ENCODE measurements at places on chromosomes 5 and 9. TPM values are rescaled to one million over a fixed set of nuclear protein-coding genes. Genes with fewer than 3 reads are reported as not detected.

DNA sequence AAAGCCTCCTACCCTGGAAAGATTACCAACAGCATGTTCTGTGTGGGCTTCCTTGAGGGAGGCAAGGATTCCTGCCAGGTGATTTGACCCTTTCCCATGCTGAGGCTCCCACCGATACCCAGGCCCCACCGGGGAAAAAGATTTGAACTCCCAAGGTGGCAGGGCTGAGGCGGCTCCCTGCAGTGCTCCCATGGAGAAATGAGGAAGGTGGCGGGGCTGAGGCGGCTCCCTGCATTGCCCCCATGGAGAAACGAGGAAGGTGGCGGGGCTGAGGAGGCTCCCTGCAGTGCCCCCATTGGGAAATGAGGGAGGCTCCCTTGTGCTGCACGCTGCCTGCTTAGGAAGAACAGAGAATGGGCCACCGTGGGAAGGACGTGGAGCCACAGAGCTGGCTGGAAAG lies 3.2 kb downstream of the PRSS3 start:
- no peak overlapping the region for H3K4me3 ChIP-seq
- H3K27me3 ChIP-seq, result peaks cover 9% of the 10 kb centered on the region
- H3K36me3 ChIP-seq, result no peaks in the 10 kb centered on the region
- no peaks in the 10 kb centered on the region for H3K4me1 ChIP-seq
- no peak overlapping the region for H3K27ac ChIP-seq

DNA sequence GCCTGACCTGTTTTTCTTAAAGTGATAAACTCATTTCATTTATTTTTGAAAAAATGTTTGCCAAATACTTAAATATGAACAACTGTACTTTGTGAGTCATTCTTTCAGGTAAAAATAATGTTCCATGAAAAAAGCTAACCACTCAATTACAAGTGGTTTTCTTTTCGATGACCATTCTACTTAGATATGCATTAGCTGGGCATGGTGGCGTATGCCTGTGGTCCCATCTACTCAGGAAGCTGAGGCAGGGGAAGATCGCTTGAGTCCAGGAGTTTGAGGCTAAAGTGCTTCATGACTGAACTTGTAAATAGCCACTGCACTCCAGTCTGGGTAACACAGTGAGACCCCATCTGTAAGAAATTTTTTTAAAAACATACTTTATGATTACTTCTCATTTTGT lies 4.0 kb upstream of the WDR70 start:
- no peaks in the 10 kb centered on the region for H3K27me3 ChIP-seq
- peaks cover 7% of the 10 kb centered on the region for H3K4me1 ChIP-seq
- no peak overlapping the region for H3K4me3 ChIP-seq
- no peaks in the 10 kb centered on the region for H3K36me3 ChIP-seq
- H3K27ac ChIP-seq, result no peak overlapping the region
- DNase-seq, result peak; percentile 37

GRCh38 chr5:55344392-55344992 lies 36.7 kb downstream of the MTREX start:
- no peak overlapping the region for H3K27ac ChIP-seq
- peak; percentile 26 for DNase-seq
- no peak overlapping the region for H3K4me3 ChIP-seq
- no peaks in the 10 kb centered on the region for H3K27me3 ChIP-seq
- no peaks in the 10 kb centered on the region for H3K4me1 ChIP-seq
- peaks cover 44% of the 10 kb centered on the region for H3K36me3 ChIP-seq

DNA sequence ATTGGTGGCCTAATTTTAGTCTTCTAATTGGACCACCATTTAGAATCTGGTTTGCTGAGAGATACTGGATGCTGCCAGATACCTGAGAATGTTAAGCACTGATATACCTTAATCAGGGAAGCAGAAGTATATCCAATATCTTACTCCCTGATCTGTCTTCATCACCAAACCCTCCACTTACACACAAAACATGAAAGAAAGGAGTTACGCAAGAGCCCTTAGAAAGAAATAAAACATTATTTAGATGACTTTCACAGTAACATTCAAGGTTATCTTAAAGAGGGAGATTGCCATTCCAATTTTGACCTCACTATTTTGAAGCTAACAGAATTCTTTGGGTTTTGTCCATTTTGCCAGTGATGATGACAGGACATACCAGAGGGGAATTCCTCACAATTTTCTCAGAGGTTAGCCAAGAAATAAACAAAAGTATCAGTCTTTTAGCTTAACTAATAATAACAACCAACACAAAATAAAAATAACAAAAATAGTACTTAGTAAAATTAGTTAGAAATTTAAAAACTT lies 496.1 kb downstream of the NFIB start:
- no peak overlapping the region for H3K4me3 ChIP-seq
- H3K4me1 ChIP-seq, result no peaks in the 10 kb centered on the region
- H3K27ac ChIP-seq, result no peak overlapping the region
- H3K36me3 ChIP-seq, result no peaks in the 10 kb centered on the region
- DNase-seq, result peak; percentile 60
- H3K27me3 ChIP-seq, result no peaks in the 10 kb centered on the region

- DNase-seq, result no peak
- H3K36me3 ChIP-seq, result no peaks in the 10 kb centered on the region
- peaks cover 12% of the 10 kb centered on the region for H3K4me1 ChIP-seq
- no peak overlapping the region for H3K4me3 ChIP-seq
- peaks cover 59% of the 10 kb centered on the region for H3K27me3 ChIP-seq
- no peak overlapping the region for H3K27ac ChIP-seq
Observed at GRCh38 chr9:108775901-108776306, 79.9 kb downstream of the ACTL7B start.

- DNase-seq, result no peak
- H3K27me3 ChIP-seq, result peaks cover 10% of the 10 kb centered on the region
- H3K27ac ChIP-seq, result no peak overlapping the region
- no peak overlapping the region for H3K4me3 ChIP-seq
- no peaks in the 10 kb centered on the region for H3K4me1 ChIP-seq
Observed at GRCh38 chr5:64603676-64604075, 86.6 kb upstream of the SHISAL2B start.

DNA sequence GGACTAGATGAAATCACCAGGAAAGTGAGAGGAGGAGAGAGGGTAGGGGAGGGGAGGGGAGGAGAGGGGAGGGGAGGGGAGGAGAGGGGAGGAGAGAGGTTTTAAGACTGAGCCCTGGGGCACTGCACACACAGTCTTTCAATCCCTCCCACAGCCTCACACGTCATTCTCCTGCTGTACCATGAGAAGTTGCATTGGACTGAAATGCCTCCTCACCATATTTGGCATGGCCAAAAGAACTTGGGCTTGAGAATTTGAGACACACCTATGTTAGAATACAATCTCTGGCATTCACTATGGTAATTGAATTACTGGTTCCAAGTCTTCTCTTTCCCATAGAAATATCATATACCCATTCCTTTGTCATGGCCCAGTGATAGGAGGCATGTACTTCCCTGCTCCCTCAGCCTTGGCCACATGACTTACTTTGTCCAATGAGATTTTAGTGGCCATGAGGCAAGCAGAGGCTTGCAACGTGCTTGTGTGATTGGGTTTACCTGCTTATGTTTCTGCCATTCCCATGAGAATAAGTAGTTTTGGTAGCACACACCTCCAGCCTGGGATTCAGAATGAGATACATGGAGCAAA lies 133.3 kb upstream of the SMARCA2 start:
- H3K4me1 ChIP-seq, result no peaks in the 10 kb centered on the region
- no peak for DNase-seq
- H3K36me3 ChIP-seq, result no peaks in the 10 kb centered on the region
- H3K27me3 ChIP-seq, result no peaks in the 10 kb centered on the region

DNA sequence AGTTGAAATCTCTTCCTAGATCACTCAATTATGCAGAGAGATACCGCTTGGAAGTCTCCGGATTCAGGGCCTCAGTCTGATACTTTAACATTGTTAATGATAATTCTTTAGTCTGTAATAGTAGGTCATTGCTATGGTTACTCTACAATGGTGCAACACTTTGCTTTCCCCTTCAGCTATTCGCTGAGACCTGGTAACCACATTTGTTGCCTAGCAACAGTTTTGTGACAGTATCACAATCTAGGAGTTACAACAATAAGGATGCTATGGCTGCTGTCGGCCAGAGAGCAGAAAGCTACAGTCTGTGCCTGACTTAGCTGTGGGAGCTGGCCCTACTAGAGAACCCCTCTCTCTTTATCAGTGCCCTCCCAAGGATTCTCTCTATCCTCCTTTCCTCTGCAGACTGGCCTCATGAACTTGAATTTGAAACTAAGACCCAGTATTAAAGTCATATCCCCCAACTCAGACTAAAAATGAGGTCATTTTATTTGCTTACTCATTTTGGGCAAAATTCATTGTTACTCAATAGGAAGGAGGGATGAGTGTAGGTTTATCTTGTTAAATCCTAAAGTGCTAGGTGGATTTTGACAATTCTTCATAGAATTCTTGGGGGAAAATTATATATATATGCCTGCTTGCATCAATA lies 39.3 kb downstream of the NR2F1 start:
- no peaks in the 10 kb centered on the region for H3K36me3 ChIP-seq
- peaks cover 7% of the 10 kb centered on the region for H3K4me1 ChIP-seq
- H3K27me3 ChIP-seq, result no peaks in the 10 kb centered on the region
- peak; percentile 72 for DNase-seq

GRCh38 chr5:38414348-38414747 lies 142.1 kb downstream of the LIFR start:
- H3K4me1 ChIP-seq, result no peaks in the 10 kb centered on the region
- no peak overlapping the region for H3K27ac ChIP-seq
- H3K27me3 ChIP-seq, result peaks cover 7% of the 10 kb centered on the region

GRCh38 chr9:136947955-136948510 lies 3.0 kb downstream of the C8G start:
- no peak overlapping the region for H3K4me3 ChIP-seq
- H3K36me3 ChIP-seq, result no peaks in the 10 kb centered on the region
- H3K27me3 ChIP-seq, result no peaks in the 10 kb centered on the region
- no peak overlapping the region for H3K27ac ChIP-seq
- DNase-seq, result no peak

GRCh38 chr9:91172329-91172728 lies 189.4 kb downstream of the AUH start:
- DNase-seq, result no peak
- no peak overlapping the region for H3K4me3 ChIP-seq
- H3K36me3 ChIP-seq, result no peaks in the 10 kb centered on the region

GRCh38 chr5:11514705-11515432 lies 389.4 kb downstream of the CTNND2 start:
- H3K4me3 ChIP-seq, result no peak overlapping the region
- no peak for DNase-seq
- H3K27me3 ChIP-seq, result no peaks in the 10 kb centered on the region
- H3K4me1 ChIP-seq, result no peaks in the 10 kb centered on the region

DNA sequence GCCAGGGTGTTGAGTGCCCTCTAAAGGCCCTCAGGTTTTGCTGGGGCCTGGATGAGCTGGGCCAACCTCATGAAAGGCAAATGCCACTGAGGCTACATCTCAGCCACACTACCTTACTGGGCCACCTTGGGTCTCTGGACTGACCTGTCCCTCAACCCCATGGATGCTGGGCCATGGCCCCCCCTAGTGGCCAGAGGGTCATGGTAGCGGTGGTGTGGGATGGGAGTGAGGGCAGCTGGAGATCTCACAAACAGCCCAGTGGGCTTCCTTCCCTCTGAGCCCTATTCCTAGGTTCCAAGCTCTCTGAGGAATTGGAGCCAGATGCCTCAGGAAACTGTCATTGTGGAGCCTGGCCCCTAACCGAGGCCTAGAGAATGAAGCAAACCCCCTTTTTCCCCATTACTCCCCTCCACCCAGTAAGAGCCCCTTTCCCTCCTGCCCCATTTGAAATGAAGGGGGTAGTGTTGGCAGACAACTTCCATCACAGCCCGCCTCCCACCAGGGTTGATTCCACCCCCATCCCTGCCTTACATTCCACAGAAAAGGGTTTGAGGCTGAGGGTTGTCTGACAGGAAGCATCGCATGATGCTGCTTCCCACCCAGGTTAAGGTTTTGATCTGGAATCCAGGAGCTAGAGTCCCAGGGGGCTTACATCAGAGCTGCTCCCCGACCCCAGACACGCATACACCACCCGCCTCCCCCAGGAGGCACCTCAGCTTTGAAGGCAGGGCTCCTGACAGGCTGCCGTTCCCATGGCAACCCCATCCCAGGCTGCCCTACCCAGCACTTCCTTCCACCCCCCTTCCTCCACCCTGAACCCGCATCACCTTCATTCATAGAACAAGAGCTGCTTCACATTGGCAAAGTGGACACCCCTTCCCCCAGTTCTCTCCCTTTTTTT lies 63.9 kb downstream of the PCDH1 start:
- no peaks in the 10 kb centered on the region for H3K4me1 ChIP-seq
- DNase-seq, result no peak
- H3K36me3 ChIP-seq, result no peaks in the 10 kb centered on the region
- H3K27ac ChIP-seq, result no peak overlapping the region

DNA sequence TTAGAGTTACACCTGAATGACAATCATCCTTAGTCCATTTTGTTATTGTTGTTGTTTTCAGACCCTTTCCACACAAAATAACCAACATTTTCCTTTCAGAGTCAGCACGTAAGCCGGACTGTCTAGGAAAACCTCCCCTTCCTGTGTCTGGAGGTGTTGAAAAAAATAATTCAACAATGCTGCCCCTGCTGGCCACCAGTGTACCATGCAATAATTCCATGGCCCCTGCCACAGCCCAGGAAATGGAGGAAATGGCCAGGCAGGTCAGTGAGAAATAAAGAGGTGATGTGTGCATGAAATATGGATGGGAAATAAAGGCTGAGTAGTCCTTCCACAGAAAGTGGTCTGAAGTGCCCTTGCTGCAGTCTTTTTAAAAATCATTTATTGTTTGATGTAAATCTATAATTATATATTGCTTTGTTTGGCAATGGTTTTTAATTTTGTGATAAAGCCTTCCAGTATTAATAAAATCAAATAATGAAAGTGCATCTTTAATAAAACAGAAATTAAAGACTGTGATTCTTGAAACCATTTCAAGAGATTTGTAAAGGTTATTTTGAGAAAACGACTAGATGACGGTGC lies 152.8 kb upstream of the PAPPA start:
- H3K27me3 ChIP-seq, result no peaks in the 10 kb centered on the region
- no peak overlapping the region for H3K27ac ChIP-seq
- no peaks in the 10 kb centered on the region for H3K36me3 ChIP-seq

GRCh38 chr5:111379391-111379816 lies 132.9 kb downstream of the STARD4 start:
- H3K4me1 ChIP-seq, result peaks cover 7% of the 10 kb centered on the region
- DNase-seq, result peak; percentile 30

- no peak overlapping the region for H3K27ac ChIP-seq
- H3K27me3 ChIP-seq, result no peaks in the 10 kb centered on the region
- no peaks in the 10 kb centered on the region for H3K36me3 ChIP-seq
- no peak for DNase-seq
Observed at GRCh38 chr5:177504086-177505056, 5.3 kb downstream of the DOK3 start.

GRCh38 chr5:55175781-55176175 lies 2.8 kb upstream of the CDC20B start:
- peaks cover 70% of the 10 kb centered on the region for H3K27me3 ChIP-seq
- H3K27ac ChIP-seq, result no peak overlapping the region
- DNase-seq, result no peak
- H3K36me3 ChIP-seq, result no peaks in the 10 kb centered on the region
- peak overlapping the region; percentile 26 for H3K4me3 ChIP-seq

The LOX gene
- 1,249 TPM for total RNA-seq

The PDZD2 gene
- 10.3 TPM for total RNA-seq

The PCDHGB5 gene
- 1.1 TPM for total RNA-seq

The ZNF608 gene
- total RNA-seq, result 57.3 TPM

The ZNF782 gene
- 3.3 TPM for total RNA-seq

The HAPLN1 gene
- 45.0 TPM for total RNA-seq

The UBE2QL1 gene
- 0.34 TPM for total RNA-seq

The SLC4A9 gene
- not detected for total RNA-seq

The RBM27 gene
- 21.1 TPM for total RNA-seq

The TLR4 gene
- 9.1 TPM for total RNA-seq
